ENCODE measurements at places on chromosomes 2 and 18. TPM values are rescaled to one million over a fixed set of nuclear protein-coding genes. Genes with fewer than 3 reads are reported as not detected.

The ACKR3 gene
- 44.4 TPM for total RNA-seq

The DPP10 gene
- not detected for total RNA-seq

The CRYGC gene
- not detected for total RNA-seq

The TMEM198 gene
- 1.3 TPM for total RNA-seq

The ECEL1 gene
- not detected for total RNA-seq

The FER1L5 gene
- 0.54 TPM for total RNA-seq

The NDC80 gene
- total RNA-seq, result 29.0 TPM

The PTPRN gene
- 0.13 TPM for total RNA-seq

The GTF2A1L gene
- not detected for total RNA-seq

The FMNL2 gene
- 20.5 TPM for total RNA-seq

The ZBTB14 gene
- total RNA-seq, result 18.8 TPM

The FNDC4 gene
- total RNA-seq, result 25.1 TPM

The CTNNA2 gene
- not detected for total RNA-seq

The REG3G gene
- total RNA-seq, result not detected

The TM4SF20 gene
- total RNA-seq, result not detected

The HMSD gene
- total RNA-seq, result not detected

The ZSCAN30 gene
- total RNA-seq, result 29.9 TPM

The IL18RAP gene
- total RNA-seq, result not detected

The IKZF2 gene
- 6.8 TPM for total RNA-seq

The IL1RL1 gene
- total RNA-seq, result 0.65 TPM

The KCNG2 gene
- not detected for total RNA-seq

The ASIC4 gene
- under 0.01 TPM for total RNA-seq

The TXNDC2 gene
- not detected for total RNA-seq

The NBAS gene
- total RNA-seq, result 84.2 TPM

The C1QL2 gene
- total RNA-seq, result not detected

The AMER3 gene
- not detected for total RNA-seq

The GDF7 gene
- total RNA-seq, result 0.91 TPM

The CXCR4 gene
- total RNA-seq, result 0.13 TPM

The GRP gene
- not detected for total RNA-seq

The GATA6 gene
- 1.4 TPM for total RNA-seq

The SCYGR4 gene
- total RNA-seq, result 0.11 TPM

The SERPINB8 gene
- 19.6 TPM for total RNA-seq

The KCNK3 gene
- 0.11 TPM for total RNA-seq

The PMAIP1 gene
- 11.3 TPM for total RNA-seq

The FABP1 gene
- total RNA-seq, result not detected

The NEU4 gene
- total RNA-seq, result not detected

The RNF144A gene
- total RNA-seq, result 18.9 TPM

The ZFP36L2 gene
- 34.3 TPM for total RNA-seq

The KIF1A gene
- total RNA-seq, result under 0.01 TPM

The RIT2 gene
- not detected for total RNA-seq

The GKN1 gene
- total RNA-seq, result 0.26 TPM

The RNU2-63P gene
- not detected for total RNA-seq

The TFPI gene
- total RNA-seq, result 126 TPM

The CAVIN2 gene
- total RNA-seq, result 1.4 TPM

The TOGARAM2 gene
- total RNA-seq, result under 0.01 TPM

The SNED1 gene
- total RNA-seq, result 52.8 TPM

The ATP6V1B1 gene
- total RNA-seq, result 0.39 TPM

The PLGLB1 gene
- 2.2 TPM for total RNA-seq

The ASTL gene
- total RNA-seq, result not detected

The C2orf66 gene
- 0.13 TPM for total RNA-seq

The PLGLB2 gene
- 2.6 TPM for total RNA-seq

The ASB1 gene
- 12.6 TPM for total RNA-seq

The TBR1 gene
- total RNA-seq, result under 0.01 TPM
